Activated gamma-delta T cell treated with Interleukin-2 at 50 U/mL for 16 hours (primary cell): ENCODE measurements at places on chromosomes 13 and 19.

DNA sequence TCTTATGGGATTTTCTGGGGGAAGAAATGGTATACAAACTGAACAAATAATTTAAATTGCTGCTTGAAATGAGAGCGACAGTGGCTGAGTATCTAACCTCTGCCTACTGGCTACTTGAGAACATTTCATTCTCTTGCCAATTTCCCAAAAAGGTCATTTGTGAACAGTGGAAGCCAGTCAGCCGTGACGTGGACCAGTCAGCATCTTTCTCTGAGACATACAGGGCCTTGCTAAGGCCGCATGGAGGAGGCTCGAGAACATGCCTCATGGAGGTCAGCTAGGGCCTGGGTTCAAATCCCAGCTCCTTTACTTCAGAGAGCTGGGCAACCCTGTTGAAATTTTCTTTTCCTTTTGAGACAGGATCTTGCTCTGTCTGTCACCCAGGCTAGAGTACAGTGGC lies 20.3 kb downstream of the ZC3H4 start:
- DNase-seq: no peak

- no peak for DNase-seq
These were observed 316.3 kb downstream of the DLEU7 start for GRCh38 chr13:50527188-50527587.

GRCh38 chr13:59631271-59631670 lies 532.5 kb downstream of the DIAPH3 start:
- DNase-seq: no peak

- DNase-seq: no peak
These were observed 68.1 kb upstream of the HTR2A start for GRCh38 chr13:46964789-46965527.

DNA sequence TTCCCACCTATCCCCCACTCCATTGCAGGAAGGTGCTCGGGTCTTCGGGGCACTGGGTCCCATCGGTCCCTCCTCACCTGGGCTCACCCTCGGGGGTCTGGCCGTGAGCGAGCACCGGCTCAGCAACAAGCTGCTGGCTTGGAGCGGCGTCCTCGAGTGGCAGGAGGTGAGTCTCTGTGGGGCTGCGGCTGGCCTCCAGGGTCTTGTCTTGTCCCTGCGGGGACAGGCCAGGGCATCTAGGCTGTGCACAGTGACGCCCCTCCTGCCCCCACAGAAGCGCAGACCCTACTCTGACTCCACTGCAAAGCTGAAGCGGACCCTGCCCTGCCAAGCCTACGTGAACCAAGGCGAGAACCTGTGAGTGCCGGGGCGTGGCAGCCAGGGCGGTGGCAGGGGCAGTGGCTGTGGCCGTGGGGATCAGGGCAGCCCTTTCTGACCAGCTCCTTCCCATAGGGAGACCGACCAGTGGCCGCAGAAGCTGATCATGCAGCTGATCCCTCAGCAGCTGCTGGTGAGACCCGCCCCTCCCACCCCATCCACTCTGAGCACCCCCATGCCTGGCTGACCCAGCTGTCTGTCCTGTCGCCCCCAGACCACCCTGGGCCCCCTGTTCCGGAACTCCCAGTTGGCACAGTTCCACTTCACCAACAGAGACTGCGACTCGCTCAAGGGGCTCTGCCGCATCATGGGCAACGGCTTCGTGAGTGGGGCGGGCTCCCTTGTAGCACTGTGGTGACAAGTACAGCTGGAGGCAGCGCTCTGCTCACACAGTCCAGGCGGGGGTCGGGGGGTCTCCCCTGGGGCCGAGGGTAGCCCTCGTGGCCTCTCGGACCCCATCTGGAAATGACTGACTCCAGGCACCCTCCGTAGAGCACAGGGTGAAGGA lies 3.7 kb downstream of the PTOV1 start:
- DNase-seq: no peak

DNA sequence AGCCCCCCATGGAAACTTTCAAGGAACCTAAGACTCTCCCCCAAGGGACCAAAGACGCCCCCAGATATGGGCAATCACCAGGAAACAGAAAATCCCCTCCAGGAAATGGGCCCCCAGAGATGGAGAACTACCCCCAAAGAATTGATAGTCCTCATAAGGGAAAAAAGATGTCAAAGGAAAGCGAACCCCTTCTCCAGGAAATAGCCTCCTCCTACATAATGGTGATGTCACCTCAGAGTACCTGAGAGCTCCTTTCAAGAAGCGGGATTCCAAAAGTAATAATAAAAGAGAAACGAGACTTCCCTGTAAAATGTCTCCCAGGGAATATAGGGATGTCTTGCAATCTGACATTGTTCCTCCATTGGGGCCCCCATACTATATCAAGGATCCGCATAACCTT lies 1.1 kb downstream of the CDKN2D start:
- DNase-seq: no peak

DNA sequence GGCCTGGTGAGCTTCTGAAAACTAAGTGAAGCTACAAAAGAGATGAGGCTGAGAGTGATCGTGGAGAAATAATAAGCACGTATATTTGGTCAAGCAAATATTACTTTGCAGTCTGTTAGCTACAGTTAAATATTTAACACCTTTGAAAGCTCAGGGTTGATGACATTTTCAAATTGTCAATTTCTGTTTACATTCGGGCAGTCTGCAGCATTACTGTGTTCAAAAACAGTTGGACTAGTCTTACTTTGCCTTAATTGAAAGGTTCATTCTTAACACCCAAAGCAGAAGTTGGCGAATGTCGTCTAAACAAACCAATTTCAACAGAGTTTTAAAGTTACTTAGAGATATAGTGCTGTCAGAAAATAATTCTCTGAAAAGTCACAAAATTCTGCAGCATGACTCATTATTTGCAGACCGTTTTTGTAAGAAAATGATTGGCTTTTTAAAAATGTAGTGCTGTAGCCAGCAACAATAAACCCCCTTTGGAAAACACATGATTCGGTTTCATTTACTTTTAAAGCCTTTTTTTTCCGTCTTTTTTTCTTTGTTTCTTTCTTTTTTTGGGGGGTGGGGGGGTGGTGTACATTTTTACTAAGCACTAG lies 549.0 kb downstream of the GPC6 start:
- no peak for DNase-seq

GRCh38 chr13:39821977-39822376 lies 166.5 kb downstream of the COG6 start:
- DNase-seq: no peak

DNA sequence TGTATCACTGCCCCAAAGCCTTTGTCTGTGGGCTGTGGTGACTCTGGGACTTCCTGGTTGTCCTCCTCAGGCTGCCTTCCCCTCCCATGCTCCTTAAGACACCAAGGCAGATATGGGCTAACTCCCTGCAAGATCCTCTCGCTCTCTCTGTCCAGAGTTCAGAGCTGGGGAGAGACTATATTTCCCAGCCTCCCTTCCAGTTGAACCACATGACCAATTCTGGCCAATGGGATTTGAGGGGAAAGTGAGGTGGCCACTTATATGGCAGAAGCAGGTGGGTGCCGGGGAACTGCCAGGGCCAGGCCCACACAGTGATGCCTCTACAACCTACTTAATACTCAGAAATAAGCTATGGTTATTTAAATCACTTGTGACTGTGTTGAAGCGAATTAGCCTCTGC lies 16.2 kb upstream of the ANGPTL8 start:
- DNase-seq: no peak

DNA sequence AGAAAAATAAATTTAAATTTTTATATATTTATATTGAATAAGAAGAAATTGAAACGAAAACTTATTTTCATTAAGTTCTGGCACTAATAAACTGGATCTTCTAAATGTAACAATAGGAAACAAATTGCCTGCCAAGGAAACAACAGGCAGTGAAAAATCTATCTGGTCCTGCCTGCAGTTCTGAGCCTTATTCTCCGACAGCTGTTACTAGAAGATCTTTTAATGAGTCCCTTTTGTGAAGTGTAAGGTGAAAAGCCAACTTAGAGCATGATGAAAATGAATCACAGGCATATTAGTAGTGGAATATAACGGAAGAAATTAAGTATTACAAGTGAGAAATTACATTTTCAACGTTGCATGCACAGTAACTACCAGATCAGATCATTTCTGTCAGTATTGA lies 1002.7 kb upstream of the PCDH20 start:
- no peak for DNase-seq

- no peak for DNase-seq
These were observed 3.7 kb downstream of the MARCHF2 start for GRCh38 chr19:8416796-8417195.

GRCh38 chr13:57918913-57919312 lies 287.4 kb downstream of the PCDH17 start:
- no peak for DNase-seq

DNA sequence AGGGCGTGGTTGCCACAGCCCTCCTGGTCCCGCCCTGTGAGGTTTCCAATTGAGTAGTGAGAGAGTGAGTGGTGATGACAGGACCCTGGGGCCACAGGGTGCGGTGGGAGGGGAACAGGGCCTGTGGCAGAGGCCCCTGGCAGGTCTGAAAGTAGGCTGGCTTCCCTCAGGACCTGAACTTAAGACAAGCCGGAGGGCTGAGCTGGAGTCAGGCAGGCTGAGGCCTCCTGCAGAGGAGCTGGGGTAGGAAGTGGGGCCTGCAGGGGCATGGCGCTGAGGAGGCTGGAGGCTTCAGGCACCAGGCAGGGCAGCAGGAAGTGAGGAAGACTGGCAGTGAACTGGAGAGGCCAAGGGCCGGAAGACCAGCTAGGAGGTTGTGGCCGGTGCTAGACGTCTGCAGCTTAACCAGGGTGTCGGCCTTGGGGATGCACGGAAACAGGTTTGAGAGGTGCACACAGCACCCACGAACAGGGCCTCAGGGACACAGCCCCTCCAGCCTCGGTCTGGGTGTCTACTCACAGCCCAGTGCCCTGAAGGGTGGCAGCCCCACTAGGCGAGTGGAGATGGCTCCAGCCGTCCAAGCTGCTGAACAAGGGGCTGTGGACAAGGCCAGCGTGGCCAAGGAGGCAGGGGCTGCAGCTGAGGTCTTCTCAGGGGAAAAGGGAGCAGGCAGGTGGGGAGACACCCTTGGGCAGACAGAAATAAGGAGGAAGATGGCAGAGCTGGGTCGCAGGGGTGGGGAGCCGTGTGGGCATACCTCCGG lies 17.8 kb downstream of the POP4 start:
- peak; percentile 36 for DNase-seq

DNA sequence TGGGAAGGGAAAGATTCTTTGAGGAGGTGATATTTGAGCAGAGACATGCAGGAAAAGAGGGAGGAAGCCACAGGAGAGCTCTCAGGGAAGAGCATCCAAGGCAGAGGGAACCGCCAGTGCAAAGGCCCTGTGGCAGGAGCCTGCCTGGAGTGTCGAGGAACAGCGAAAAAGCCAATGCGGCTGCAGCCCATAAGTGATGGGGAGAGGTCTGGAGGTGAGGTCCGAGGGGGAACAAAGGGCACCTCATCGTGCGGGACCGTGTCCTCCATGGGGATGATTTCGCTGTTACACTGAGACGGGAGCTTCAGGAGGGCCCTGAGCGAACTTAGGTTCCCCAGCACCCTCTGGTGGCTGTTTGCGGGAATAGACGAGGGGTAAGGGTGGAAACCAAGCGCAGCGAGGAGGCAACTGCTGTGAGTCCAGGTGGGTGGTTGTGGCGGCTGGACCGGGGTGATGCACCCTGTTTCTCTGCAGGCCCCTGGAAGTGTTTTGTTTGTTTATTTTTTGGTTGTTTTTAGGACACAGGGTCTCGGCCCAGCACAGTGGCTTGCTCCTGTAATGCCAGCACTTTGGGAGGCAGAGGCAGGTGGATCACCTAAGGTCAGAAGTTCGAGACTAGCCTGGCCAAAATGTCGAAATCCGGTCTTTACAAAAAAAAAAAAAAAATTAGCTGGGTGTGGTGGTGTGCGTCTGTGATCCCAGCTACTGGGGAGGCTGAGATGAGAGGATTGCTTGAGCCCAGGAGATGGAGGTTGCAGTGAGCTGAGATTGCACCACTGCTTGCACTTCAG lies 5.9 kb upstream of the EHD2 start:
- DNase-seq: peak; percentile 67

DNA sequence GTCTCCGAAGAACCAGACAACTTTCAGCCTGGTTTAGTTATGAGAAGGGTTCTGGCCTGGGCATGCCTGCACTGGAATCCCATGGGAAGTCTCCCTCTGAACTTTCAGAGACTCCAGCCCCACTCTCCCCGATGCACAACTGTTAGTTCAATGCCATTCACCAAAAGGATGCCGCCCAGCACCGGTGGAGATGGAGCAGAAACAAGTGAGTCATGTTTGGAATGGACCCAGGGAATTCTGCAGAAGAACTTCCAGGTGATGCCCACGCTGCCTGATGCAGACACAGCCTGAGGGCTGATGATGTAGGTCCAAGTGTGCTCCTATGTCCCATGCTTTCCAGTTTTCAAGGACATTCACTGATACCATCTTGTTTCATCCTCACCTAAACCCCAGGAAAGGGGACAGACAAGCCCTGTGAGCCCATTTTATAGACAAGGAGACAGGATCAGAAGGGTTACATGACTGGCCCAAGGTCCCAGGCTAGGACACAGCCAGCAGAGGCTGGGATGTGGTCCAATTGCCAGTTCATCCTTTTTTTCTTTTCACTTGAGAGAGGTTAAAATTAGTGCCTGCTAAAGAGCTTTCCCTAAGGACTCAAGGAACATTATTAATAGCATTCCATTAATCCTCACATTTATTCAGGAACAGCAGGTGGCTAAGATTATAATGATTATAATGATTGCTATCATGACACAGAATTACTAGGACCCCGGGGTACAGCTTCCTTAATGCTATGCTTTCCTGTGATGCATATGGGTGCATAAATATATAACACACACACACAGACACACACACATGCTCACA lies 39.5 kb downstream of the SIAH3 start:
- no peak for DNase-seq

- no peak for DNase-seq
These were observed 11.0 kb upstream of the CASP14 start for GRCh38 chr19:15038294-15038693.

DNA sequence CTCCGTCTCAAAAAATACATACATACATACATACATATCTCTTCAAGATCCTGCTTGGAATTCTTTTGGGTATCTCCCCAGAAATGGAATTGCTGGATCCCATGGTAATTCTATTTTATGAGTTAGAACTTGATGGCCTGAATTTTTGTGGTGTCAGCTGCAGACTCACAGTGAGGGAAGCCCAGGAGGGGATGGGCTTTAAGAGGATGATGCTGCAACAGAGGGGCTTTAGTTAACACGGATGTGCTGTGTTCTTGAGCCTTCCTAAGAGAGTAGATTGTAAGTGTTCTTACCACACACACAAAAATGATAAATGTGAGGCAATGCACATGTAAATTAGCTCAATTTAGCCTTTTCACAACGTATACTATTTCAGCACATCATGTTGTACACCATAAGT lies 31.8 kb downstream of the CACNG6 start:
- no peak for DNase-seq

DNA sequence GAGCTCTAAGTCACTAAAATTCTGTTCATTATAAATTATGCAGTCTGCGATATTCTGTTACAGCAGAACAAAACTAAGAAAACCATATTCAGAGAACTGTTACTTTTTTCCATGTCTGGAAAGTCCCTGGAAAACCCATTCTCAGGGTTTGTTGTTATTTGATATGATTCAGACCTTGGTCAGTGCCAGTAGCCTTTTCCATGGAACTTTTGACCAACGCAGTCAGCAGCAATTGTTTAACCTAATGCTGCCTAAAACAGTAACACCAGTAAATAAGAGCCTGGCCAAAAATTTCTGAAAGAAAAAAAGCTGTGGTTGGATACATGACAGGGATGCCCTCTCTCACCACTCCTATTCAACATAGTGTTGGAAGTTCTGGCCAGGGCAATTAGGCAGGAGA lies 402.7 kb downstream of the TBC1D4 start:
- no peak for DNase-seq

GRCh38 chr19:41428481-41428859 lies 1.3 kb upstream of the B3GNT8 start:
- DNase-seq: no peak

- DNase-seq: peak; percentile 61
These were observed at the start of gene ZNF234 for GRCh38 chr19:44141191-44142058. Gene ZNF234 (plus strand): TSS chr19:44141554. CDS start chr19:44144633, 3,079 bp downstream.
